T-helper 17 cell (primary cell): ENCODE measurements at places on chromosomes 4 and X. TPM values are rescaled to one million over a fixed set of nuclear protein-coding genes. Genes with fewer than 3 reads are reported as not detected.

DNA sequence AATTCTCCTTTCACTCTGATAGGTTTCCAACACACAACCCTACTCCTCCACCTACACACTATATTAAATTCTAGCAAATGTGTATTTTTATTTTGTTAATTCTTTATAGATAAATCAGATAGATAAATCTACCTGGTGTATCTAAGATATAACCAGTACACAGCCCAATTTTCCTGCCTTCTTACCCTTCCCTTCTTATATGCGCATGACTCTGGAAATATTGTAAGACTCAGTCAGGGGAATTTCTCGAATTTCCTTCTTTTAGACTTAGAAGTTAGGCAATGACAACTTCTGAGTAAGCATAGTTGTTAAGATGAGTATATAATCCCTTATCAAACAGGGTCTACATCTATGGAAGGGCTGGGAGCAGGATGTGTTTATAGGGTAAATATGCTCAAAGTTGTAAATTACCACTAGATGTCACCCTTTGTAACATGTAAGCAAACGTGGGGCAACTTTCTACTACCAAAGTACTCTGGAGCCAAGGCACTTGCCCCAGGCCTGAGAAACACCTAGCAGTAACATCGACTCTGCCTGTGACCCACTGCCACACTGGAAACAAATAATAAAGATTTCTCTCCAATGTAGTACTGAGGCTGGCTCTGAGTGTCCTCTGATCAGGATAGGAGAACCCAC is 444.7 kb downstream of the IQCM start:
- no peaks in the 10 kb centered on the region for H3K4me1 ChIP-seq
- H3K27ac ChIP-seq: no peak overlapping the region
- H3K4me3 ChIP-seq: no peak overlapping the region
- no peaks in the 10 kb centered on the region for H3K27me3 ChIP-seq
- H3K36me3 ChIP-seq: no peaks in the 10 kb centered on the region
- no peak for DNase-seq

DNA sequence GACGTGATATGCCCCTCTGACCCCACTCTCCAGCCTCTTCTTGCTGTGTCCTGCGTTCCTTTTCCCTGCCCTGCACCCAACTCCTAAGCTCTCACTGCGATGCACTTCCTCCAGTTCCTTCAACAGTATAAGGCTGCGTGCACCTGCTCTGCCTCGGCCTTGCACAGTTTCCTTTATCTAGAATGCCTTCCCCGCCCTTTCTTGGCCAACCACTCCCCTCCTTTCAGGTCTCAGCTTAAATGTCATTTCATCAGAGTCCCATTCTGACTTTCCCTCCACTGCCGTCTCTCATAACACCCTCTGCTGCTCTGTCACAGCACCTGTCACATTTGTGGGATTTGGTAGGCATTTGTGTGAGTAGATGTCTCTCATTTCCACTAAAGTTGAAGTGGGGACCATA is 58.4 kb upstream of the NEIL3 start:
- H3K36me3 ChIP-seq: no peaks in the 10 kb centered on the region
- peak overlapping the region; percentile 62 for H3K4me3 ChIP-seq
- peak overlapping the region; percentile 73 for H3K27ac ChIP-seq

GRCh38 chr4:55177461-55177860 is 52.1 kb upstream of the KDR start:
- H3K36me3 ChIP-seq: no peaks in the 10 kb centered on the region
- H3K4me3 ChIP-seq: no peak overlapping the region
- no peak for DNase-seq
- H3K4me1 ChIP-seq: peaks cover 8% of the 10 kb centered on the region
- H3K27me3 ChIP-seq: peaks cover 30% of the 10 kb centered on the region

- H3K27ac ChIP-seq: no peak overlapping the region
- no peaks in the 10 kb centered on the region for H3K36me3 ChIP-seq
- no peak for DNase-seq
- no peak overlapping the region for H3K4me3 ChIP-seq
Measured at GRCh38 chrX:3485727-3486126, 139.3 kb upstream of the MXRA5 start.

DNA sequence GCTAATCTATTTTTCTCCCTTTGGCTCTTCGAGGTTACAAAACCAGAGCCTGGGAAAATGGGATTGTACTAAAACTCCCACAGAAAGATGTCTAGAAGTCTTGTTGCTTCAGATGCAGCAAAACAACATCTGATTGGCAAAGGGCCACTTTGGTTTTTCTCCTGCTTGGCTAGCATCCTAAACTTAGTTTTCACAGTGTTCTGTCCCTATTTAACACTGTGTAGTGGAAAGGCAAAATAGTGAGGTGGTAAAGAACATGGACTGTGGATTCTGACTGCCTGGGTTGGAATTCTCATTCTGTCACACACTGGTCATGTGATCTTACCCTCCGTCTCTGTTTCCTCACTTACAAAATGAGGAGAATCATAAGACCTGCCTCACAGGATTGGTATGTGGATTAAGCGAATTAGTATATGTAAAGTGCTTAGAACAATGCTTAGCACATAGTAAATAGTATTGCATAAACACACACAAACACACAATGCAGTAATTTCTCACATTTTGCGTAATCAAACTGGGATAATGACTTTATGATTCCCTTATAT is 23.5 kb downstream of the TIGD2 start:
- H3K36me3 ChIP-seq: no peaks in the 10 kb centered on the region
- H3K4me3 ChIP-seq: no peak overlapping the region
- no peak overlapping the region for H3K27ac ChIP-seq
- no peak for DNase-seq
- no peaks in the 10 kb centered on the region for H3K27me3 ChIP-seq

DNA sequence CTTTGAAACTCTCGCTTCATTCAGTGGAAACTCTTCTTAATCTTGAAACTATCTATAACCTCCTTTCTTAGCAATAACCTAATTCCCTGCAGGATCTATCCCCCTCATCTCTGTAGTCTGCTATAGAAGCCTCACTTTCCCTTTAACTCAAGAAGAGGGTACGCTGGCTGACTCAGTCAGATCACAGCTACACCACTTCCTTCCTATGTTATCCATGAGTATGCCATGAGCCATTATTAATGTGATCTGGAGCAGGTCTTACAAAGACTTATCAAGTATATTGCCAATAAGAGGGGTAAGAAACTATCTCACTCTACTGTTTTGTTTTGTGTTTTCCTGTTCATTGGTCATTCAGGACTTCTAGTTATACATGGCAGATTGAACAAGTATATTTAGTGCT is 165.3 kb downstream of the PJA1 start:
- no peak overlapping the region for H3K4me3 ChIP-seq
- DNase-seq: no peak
- no peak overlapping the region for H3K27ac ChIP-seq
- H3K36me3 ChIP-seq: no peaks in the 10 kb centered on the region
- peaks cover 7% of the 10 kb centered on the region for H3K27me3 ChIP-seq

DNA sequence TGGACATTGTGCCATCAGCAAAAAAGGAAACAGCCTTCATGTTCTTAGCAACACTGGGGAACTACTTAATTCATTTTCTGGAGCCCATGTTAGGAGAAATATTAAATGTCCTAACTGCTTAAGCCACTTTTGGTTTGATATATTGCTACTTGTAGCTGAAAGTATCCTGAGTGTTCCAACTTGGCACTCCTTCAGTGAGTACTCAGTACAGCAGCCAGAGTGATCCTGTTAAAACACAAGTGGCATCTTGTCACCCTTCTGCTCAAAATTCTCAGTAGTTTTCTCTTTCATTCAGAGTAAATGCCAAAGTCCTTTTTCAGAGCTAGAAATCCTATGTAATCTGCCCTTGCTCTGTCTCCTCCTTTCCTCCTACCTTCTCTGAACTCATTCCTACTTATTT is 522.0 kb downstream of the GRID2 start:
- no peak for DNase-seq
- no peaks in the 10 kb centered on the region for H3K36me3 ChIP-seq
- no peak overlapping the region for H3K27ac ChIP-seq
- no peak overlapping the region for H3K4me3 ChIP-seq
- H3K27me3 ChIP-seq: no peaks in the 10 kb centered on the region

GRCh38 chrX:69614886-69615285 is 1.0 kb upstream of the EDA start:
- no peaks in the 10 kb centered on the region for H3K36me3 ChIP-seq
- H3K27me3 ChIP-seq: no peaks in the 10 kb centered on the region
- no peak overlapping the region for H3K27ac ChIP-seq
- DNase-seq: no peak
- no peak overlapping the region for H3K4me3 ChIP-seq

The RPS6KA6 gene
- total RNA-seq: 0.30 TPM

The HELQ gene
- 38.4 TPM for total RNA-seq

The NUP62CL gene
- 2.2 TPM for total RNA-seq

The TLR10 gene
- 1.1 TPM for total RNA-seq

The CTAG1A gene
- not detected for total RNA-seq

The PI4K2B gene
- 12.6 TPM for total RNA-seq

The XIAP gene
- total RNA-seq: 27.3 TPM

The CDKL5 gene
- 3.6 TPM for total RNA-seq
